Smooth muscle cell of the pulmonary artery (primary cell): ENCODE measurements at places on chromosomes 12 and 14. TPM values are rescaled to one million over a fixed set of nuclear protein-coding genes. Genes with fewer than 3 reads are reported as not detected.

The TDRD9 gene
- 1.3 and 8.5 TPM in 2 replicates for total RNA-seq

The PITPNM2 gene
- 5.0 and 6.5 TPM in 2 replicates for total RNA-seq

The GPR135 gene
- total RNA-seq = 4.9 and 5.0 TPM in 2 replicates

The IFI27L1 gene
- total RNA-seq = 8.7 and 11.1 TPM in 2 replicates

The CBLN3 gene
- 3.5 and 4.2 TPM in 2 replicates for total RNA-seq

The VRTN gene
- total RNA-seq = not detected in 2 replicates

The TMTC1 gene
- total RNA-seq = 43.8 and 93.0 TPM in 2 replicates

The SLCO1B1 gene
- not detected in 2 replicates for total RNA-seq

The MORN3 gene
- 0.65 and 0.86 TPM in 2 replicates for total RNA-seq

The GLT8D2 gene
- total RNA-seq = 41.9 and 43.5 TPM in 2 replicates

The PTHLH gene
- total RNA-seq = 1.6 and 6.1 TPM in 2 replicates

The PPP1R1A gene
- total RNA-seq = not detected in 2 replicates

The KRT2 gene
- not detected in 2 replicates for total RNA-seq

The TWF1 gene
- total RNA-seq = 129 and 147 TPM in 2 replicates

The MGST1 gene
- total RNA-seq = 63.7 and 73.7 TPM in 2 replicates

The SMCO2 gene
- total RNA-seq = 0.40 TPM in 1 of 2 replicates, not detected in the other

The GALNT16 gene
- 1.7 and 4.9 TPM in 2 replicates for total RNA-seq

The TEX52 gene
- not detected in 2 replicates for total RNA-seq

The NPAS3 gene
- total RNA-seq = 0.26 and 0.76 TPM in 2 replicates

The A2M gene
- 4.2 and 19.2 TPM in 2 replicates for total RNA-seq

The KRT83 gene
- total RNA-seq = not detected in 2 replicates

The MFAP5 gene
- 37.3 and 80.5 TPM in 2 replicates for total RNA-seq

The SNRPF gene
- 8.3 and 9.3 TPM in 2 replicates for total RNA-seq

The REM2 gene
- total RNA-seq = 0.07 and 0.13 TPM in 2 replicates

The MYF6 gene
- not detected in 2 replicates for total RNA-seq

The BBOF1 gene
- total RNA-seq = 6.0 and 6.1 TPM in 2 replicates

The FOXM1 gene
- 3.5 and 4.5 TPM in 2 replicates for total RNA-seq

The CEBPE gene
- total RNA-seq = not detected in 2 replicates

The TCHP gene
- 5.9 and 8.9 TPM in 2 replicates for total RNA-seq

The FOXG1 gene
- 0.76 and 1.6 TPM in 2 replicates for total RNA-seq

The MANSC4 gene
- total RNA-seq = not detected in 2 replicates

The RNASE3 gene
- not detected in 2 replicates for total RNA-seq

The ANKRD33 gene
- total RNA-seq = 0.03 TPM in 1 of 2 replicates, not detected in the other

The CATSPERB gene
- not detected in 2 replicates for total RNA-seq

The RDH5 gene
- 13.8 and 34.9 TPM in 2 replicates for total RNA-seq

The ITFG2 gene
- total RNA-seq = 14.7 and 15.1 TPM in 2 replicates
